ENCODE measurements at places on chromosomes 11 and 22.

DNA sequence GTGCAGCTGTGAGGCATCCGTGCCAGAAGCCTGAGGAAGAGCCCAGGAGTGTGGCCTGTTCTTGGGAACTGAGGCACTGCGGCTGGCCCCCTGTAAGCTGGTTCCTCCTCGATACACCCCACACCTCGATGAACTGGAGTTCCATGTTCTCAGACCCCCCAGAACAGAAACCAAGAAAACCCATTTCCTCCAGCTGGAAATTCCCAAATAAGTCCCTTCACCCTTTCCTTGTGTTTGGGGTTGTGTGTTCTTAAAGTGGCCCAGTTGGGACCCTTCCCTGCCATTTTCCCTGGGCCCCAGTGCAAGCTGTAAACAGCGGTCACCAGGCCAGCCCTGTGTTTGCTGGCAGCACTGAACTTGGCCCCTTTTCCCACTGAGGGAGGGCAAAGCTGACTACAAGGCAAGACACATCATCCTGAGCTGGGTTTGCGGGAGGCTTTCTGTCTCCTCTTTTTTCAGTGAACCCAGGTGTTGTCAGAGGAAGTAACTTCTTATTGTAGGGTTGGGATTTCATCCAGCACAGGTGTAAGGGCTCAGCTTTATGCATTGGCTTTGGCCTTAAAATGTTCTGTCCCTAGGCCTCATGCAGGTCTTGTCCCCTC is 60.1 kb upstream of the MPEG1 start:
- no peak for DNase-seq

DNA sequence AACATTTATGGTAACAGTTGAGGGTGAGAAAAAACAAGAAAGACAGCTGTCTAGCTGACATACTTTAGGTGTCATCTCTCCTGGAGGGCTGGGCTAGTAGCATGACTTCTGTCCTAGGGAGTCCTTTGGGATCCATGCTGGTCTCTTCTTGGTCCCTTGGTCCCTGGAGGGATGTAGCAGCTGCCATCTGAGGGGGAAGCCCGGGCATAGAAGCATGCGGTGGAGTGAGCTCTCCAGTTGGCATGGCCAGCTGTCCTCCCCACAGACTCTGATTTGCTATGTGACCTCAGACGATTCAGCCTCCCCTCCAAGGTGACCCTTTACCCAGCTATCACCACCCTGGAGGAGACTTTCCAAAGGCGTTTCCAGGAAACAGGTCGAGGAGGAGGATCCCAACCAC is 28.7 kb downstream of the POU2F3 start:
- no peak for DNase-seq

- DNase-seq = no peak
These were observed 26.7 kb downstream of the QSER1 start for GRCh38 chr11:32919338-32919737.

DNA sequence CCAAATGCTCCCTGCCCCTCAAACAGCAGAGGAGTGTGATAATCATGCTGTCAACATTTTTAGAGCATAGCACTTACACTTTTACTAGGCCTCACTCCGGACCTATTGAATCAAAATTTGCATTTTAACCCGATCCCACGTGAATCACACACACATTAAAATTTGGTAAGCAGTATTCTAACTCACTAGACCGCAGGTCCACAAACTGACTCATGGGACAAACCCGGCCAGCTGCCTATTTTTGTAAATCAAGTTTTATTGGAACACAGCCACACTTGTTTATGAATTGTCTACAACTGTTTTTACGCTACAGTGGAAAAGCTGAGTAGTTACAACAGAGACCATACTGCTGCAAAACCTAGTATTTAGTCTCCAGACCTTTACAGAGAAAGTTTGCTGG is 43.3 kb downstream of the SNX19 start:
- no peak for DNase-seq

DNA sequence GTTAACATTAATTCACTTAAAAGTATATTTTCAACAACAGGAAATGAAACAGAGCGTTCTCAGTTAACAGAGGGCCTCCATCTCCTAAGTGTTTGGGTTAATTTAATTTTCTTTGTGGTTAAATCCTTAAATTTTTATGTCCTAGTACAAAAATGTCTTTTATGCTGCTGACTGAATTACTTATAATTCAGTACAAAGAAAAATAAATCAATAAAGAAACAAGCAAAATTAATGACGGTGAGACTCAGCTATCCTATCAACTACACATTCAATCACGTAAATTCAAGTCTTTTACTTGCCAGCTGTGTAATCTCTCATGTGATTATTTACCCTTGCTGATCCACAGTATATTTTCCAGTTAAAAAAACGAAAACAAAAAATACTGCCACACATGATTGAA is 81.4 kb downstream of the BBOX1 start:
- DNase-seq = no peak

- no peak for DNase-seq
These were observed 38.5 kb upstream of the GNAZ start for GRCh38 chr22:23031786-23032185.

GRCh38 chr11:128523641-128524040 is 63.7 kb downstream of the ETS1 start:
- no peak for DNase-seq

GRCh38 chr11:69918938-69919650 is 99.9 kb upstream of the FGF3 start:
- peak; percentile 73 for DNase-seq

GRCh38 chr11:87722756-87723565 is 452.3 kb downstream of the RAB38 start:
- DNase-seq = no peak

DNA sequence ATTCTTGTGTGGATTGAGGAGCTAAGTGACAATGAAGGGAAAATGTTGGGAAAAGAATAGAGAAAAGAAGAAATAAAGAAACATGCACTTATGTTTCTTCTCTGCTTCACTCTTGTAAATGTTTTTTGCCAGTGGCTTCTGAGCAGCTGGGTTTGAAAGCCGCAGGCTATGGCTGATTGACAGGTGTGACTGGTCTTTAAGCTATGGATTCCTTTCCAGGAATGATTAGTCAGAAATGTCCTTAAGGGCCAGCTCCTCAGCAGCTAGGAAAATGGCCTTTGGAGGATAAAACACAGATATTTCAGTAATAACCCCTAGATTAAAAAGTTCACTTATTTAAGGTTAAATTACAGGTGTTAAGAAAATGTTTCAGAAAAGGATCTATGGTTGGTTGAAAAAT is 6.5 kb upstream of the USP28 start:
- no peak for DNase-seq

DNA sequence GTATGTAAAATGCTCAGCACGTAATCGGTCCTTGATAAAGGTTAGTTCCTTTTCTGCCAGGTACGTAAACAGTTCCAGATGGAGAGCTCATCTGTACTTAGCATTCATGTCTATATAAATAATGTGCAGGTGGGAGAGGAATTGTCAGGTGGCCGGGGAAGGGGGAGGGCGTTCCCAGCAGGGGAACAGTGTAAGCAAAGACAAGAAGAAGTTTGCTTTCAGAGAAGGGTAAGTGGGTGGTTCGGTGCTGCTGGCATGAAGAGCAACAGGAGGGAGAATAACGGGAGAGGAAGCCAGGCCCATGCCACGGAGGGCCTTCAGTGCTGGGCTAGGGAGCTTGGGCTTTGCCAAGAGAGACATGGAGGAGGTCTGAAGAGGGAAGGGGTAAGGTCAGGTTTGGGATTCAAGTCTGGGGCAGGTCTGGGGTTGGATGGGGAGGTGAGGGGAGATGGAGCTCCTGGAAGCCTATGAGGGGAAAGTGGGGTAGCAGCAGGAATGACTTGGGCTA is 11.4 kb upstream of the WNT11 start:
- DNase-seq = no peak

DNA sequence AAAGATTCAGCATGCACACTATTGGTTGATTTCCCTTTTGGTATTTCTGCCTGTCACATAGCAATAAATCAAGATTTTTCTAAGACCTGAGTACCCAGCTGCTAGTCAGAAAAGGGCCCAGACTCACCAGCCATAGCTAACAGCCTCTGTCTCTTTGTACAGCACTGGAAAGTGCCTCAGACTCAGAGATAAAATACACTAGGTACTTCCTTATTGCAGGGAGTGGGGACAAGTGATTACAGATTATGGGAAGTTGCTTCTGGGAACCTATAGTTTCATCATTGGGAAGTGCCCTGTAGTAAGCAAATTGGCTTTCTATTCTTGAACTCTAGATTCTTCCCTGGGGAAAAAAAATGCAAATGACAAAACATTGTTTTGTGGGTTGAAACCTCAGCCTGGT is at the start of gene CASP5:
Gene CASP5 (minus strand): TSS at position 166 of the 400 bp plus-strand sequence. CDS start 32 bp downstream, at position 134.
- DNase-seq = no peak

GRCh38 chr11:64867748-64868462 is 10.5 kb downstream of the EHD1 start:
- DNase-seq = no peak

DNA sequence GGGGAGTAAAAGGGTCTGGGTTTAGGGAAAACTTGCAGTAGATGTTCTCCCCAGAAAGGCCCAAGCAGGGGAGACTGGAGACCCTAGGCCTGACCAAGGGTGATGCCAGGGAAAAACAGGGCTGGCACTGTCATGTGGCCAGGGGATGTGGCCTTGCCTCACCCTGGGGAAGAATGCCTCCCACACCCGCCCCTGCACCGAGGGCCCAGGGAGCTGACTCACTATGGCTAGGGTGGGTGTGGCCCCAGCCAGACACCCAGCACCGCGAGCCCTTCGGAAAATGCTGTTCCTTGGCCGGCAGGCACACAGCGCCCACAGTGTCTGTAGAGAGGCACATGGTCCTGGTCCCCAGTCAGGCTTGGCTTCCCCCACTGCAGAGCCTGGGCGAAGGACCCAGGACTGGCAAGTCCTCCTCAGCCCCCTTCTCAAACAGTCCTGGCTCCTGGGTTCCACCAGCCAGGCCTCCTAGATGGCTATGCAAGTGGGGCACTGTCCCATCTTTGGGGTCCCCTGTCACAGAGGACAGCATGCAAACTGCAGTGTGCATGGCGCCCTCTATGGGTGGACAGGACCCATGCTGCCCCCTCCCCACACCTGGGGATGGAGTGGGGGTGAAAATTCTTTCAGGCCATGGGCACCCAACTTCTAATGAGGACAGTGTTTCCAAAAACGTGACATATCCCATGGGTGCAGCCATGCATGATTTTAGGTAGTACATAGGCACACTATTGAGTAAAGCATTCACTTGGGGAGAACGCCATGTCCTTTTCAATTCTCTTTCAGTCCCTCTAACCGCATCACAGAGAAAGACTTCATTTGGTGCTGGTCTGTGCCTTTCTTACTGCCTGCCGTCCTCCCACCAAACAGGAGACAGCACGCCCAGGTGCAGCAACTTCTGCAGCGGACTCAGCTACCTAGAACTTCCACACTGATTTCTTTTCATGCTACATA is 15.2 kb downstream of the TMPRSS5 start:
- DNase-seq = no peak

- no peak for DNase-seq
These were observed 40.9 kb downstream of the NAV2 start for GRCh38 chr11:19753451-19754106.

DNA sequence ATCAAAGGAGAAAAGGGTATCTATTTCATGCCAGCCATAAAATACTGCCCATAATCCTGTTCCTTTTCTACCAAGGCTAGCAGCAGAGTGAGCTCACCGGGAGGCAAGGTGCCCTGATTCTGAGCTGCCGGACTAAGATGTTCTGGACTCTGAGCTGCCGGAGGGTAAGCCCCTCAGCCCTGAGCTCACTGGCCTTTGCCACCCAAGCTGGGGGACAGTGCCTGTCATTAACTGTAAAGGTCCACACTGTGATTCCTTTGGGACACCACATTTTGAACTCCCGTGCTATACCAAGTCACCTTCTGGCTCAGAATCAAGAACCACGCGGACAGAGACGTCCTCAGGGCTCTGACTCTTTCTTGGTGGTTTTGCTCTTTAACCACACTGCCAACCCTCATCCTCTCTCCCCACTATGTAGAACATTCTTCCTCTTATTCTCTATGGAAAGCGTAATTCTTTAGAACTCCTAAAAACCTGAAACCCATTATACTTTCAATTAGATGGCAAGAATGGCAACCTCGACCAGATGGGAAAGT is 88.4 kb upstream of the BID start:
- DNase-seq = no peak

GRCh38 chr11:108891909-108892511 is 227.1 kb downstream of the DDX10 start:
- no peak for DNase-seq

DNA sequence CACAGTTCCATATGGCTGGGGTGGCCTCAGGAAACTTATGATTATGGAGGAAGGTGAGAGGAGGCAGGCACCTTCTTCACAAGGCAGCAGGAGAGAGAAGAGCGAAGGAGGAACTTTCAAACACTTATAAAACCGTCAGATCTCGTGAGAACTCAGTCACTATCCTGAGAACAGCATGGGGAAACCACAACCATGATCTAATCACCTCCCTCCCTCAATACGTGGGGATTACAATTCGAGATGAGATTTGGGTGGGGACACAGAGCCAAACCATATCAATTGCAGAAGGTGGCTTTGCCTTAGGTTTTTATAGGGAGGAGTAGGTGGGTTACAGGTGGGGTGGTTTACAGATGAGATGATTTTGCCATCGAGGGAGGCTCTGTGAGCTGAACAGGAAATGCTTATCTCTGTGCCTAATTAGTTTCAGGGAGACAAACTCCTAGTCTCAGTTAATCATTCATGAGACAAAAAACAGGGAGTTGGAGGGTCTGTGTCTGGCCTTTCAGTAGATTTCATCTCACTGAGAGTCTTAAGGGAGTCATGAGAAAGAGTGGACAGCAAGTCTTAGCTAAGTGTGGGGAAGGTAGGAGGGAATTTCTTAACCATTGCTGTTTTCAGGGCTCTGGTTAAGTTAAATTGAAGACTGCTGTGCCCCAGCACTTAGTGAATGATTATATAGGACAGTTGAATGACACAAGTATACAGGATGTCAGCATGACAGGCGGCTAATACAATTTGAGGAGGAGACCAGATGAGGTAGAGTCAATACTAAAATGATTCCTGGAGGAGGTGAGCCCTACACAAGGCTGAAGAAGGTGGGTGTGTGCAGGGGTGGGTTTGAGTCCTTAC is 47.7 kb downstream of the CWC15 start:
- no peak for DNase-seq

DNA sequence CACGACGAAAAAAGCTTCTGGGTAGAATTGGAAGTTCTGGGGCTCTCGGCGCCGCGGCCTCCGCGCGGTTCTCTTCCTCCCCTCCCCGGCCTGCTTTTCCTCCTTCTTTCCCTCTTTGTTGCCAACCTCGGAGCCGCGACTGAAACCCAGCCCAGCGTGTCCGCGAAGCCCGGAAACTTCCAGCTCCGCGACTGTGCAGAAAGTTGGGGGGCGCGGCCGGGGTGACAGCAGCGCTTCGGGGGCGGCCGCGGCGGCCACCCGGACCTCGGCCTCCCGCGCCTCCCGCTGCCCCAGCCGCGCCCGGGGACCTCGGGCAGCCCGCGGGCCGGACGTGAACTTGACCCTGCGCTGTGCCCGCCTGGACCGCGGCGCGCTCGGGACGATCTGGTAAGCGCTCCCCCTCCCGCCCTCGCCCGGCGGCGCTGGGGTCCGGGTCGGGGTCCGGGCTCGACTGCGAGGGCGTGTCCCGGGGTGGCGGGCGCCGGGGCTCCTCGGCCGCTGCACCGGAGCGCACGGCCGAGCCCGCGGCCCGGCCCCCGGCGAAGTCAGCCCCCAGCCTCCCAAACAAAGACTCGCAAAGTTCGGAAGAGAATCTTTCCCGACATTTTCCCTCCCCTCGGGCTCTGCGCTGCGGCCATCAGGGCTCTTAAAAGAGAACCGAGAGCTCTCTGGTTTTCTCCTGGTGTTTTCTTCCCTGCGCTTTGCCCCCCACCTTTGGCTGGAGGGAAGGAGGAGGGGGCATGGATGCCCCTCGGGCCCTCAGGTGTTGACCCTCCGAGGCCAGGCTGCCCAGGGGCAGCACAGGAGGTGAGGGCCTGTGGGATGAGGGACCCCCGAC is 67.9 kb upstream of the WNT7B start:
- DNase-seq = no peak

GRCh38 chr11:69812946-69813345 is 6.3 kb downstream of the FGF3 start:
- DNase-seq = no peak

GRCh38 chr11:105298630-105299029 is 159.1 kb upstream of the CARD18 start:
- DNase-seq = no peak

All from stimulated activated effector memory CD8-positive, alpha-beta T cell treated with anti-CD3 and anti-CD28 coated beads, Interleukin-12 subunit alpha, Interleukin-12 subunit beta, amount 100 ng/mL, for 72 hours (primary cell).